Effector CD4-positive, alpha-beta T cell (primary cell): ENCODE measurements at places on chromosomes 2 and 18.

- DNase-seq = no peak
Measured at GRCh38 chr2:189161894-189162293, 17.7 kb downstream of the COL5A2 start.

GRCh38 chr2:231547315-231548110 lies 17.3 kb upstream of the NMUR1 start:
- DNase-seq = no peak

- no peak for DNase-seq
Measured at GRCh38 chr2:153497938-153498629, 19.5 kb upstream of the RPRM start.

DNA sequence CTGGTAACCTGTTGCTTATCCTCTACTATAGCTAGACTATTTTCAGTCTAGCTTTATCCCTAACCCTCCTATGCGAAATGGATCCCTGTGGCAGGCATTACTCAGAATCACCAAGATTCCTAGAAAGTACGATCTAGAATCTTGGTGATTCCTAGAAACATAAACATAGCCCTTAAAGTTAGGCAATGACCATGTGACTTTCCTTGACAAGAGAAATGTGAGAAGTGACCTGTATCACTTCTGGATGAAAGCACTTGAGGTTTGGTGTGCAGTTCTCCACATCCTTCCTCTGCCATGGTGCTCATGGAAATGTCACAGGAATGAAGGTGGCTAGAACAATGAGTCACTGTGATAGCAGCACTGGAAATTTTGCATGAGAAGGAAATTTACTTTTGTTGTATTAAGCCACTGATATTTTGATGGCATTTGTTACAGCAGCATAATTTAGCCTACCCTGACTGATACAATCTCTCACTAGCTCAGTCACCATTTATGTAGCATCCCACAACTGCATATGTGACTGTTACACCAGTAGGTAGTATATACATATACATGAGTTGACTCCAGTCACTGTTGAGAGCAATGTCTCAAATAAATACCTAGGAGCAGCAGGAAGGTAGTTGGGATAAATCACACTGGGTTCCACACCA lies 68.3 kb upstream of the MAPRE2 start:
- DNase-seq = no peak

- no peak for DNase-seq
Measured at GRCh38 chr2:57936216-57936615, 110.4 kb upstream of the VRK2 start.

GRCh38 chr18:43830947-43831346 lies 553.7 kb upstream of the SYT4 start:
- DNase-seq = no peak
